ENCODE measurements at places on chromosomes 5 and 9. TPM values are rescaled to one million over a fixed set of nuclear protein-coding genes. Genes with fewer than 3 reads are reported as not detected.

Gene SVEP1
- polyA plus RNA-seq: not detected

Gene EPB41L4A
- polyA plus RNA-seq: 2.6 TPM

Gene TNPO1
- 22.3 TPM for polyA plus RNA-seq

Gene CDC14B
- 3.8 TPM for polyA plus RNA-seq

Gene SUSD3
- 0.18 TPM for polyA plus RNA-seq

All from foreskin keratinocyte (primary cell).